NCI-H2029 (cell line): ENCODE measurements at places on chromosomes 6 and 20.
A peak's percentile ranks its signal among the peaks of the same experiment; 100 is the strongest.

DNA sequence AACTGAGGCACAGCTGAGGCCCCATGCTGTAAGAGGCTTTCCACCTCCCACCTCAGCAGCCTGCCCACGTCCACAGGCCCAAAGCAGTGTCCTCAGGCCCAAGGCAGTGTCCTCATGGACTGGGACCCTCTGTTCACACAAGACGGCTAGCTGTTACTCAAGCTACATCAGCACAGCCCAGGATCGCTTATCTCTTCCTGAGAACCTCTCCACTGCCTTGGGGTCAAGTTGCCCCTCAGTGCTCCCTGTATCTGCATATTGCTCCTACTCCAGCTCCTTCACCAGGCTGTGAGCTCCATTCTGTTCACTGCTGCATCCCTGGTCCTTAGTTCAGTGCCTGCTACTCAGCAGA is 208.8 kb upstream of the TAB2 start:
- no peak for DNase-seq

DNA sequence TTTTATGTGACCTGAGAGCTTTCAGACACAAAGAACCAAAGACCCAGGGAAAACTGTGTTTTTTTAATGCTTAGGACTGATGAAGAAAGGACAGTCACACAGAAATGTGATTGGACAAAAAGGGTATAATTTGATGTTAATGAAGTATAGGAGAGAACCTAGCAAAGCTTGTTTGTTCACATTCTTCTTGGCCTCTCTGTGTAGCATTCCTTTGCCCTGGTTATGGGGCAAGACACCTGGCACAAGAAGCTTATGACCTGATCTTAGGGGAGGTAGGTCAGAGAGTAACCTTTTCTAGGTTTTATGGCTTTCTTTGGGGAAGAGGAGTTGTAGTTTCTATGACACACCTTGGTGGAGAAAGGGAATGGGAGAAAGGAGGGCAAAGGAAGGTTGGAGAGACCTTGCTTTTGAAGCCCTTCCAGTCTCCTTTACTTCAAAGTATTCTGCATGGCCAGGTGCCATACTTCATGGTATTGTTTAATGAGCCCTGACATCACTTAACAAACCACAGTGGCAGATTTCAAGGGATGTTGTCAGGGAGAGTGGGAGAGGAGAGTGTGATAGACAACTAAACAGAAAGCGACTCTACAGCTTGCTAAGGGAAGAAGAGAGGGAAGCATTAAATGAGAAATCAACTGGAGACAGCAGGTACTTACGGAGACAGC is 701.8 kb upstream of the FLRT3 start:
- peak; percentile 56 for DNase-seq

DNA sequence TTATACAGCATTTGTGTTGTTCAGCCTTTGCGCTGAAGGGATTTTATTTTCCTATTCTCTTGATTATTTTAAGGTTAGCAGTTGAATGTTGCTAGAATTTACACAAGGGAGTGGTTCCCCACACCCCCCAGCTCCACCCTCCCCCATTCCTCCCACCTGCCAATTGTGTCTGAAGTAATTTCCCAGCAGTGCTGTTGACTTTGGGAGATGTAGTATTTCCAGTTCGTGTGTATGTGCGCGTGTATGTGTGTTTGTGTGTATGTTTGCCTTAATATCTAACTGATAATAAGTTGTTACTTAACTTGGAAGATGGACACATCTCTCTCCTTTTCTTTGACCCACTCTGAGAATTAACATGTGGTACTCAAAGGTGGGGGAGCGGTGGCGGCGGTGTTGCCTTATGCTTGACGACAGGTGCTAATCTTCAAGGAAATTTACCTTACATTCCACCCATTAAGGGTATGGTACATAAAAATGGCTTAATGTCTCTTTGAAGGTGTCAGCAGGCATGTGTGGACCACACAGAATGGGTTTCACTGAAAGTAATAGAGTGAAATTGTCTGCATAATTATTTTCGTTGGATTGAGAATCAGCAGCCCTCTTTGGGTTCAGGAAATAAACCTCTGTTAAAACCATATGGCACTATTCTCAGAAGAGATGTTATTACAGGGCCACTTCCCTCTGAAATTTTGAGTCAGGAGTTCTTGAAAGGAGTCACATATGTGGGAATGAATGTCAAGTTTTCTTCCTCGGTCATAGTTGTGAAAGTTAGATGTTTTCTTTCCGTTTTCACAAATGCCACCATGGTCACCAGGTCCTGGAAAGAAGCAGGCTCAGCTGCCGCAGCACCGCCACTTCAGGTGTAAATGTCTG is 95.6 kb upstream of the SUPT3H start:
- no peak for DNase-seq

DNA sequence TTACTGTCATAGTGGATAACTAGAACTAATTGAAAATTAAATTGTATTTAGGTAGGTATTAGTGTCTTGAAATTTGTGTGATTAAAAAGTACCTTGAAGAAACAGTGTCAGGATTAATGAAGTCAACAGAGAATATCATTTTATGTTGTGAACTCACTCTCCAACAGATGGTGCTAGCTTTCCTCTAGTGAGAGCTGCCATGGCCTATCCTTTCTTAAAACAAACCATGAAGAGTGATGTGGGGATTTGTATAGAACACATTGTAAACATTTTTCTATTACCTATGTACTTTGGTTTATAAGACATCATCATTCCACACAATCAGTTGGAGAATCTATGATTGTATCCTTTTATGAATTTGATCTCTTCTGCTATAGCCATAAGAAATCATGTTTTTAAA is 4.8 kb upstream of the SRSF12 start:
- peak; percentile 6 for DNase-seq

DNA sequence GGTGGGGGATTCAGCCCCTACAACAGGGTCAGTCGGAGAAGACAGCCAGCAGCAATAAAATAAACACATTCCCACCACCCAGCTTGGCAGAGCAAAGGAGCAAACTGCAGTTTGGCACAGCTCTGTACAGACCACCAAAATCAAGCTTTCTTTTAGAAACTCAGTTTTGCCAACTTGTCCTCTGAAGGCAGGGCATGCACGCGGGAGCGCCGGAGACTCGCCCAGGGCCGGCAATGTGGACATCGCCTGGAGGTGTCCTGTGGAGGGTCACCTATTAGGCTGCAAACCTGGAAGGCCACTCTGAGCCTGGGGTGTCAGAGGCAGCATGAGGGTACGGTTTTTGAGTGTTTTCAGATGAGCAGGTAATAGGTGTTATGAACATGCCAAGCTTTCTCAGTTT is 34.7 kb downstream of the TMEM242 start:
- no peak for DNase-seq

- no peak for DNase-seq
These were observed 96.7 kb downstream of the PHF3 start for GRCh38 chr6:63732336-63732735.

GRCh38 chr6:99611148-99611547 is 4.5 kb downstream of the PRDM13 start:
- DNase-seq = no peak

- no peak for DNase-seq
These were observed 77.6 kb upstream of the STXBP5 start for GRCh38 chr6:147126618-147127022.

- no peak for DNase-seq
These were observed 36.4 kb downstream of the RRBP1 start for GRCh38 chr20:17645546-17646208.

GRCh38 chr6:150417899-150418826 is 49.4 kb downstream of the IYD start:
- DNase-seq = peak; percentile 52

- DNase-seq = no peak
These were observed 66.7 kb upstream of the TSHZ2 start for GRCh38 chr20:52905241-52905994.

GRCh38 chr6:170205534-170206316 is 85.2 kb downstream of the DLL1 start:
- DNase-seq = no peak

DNA sequence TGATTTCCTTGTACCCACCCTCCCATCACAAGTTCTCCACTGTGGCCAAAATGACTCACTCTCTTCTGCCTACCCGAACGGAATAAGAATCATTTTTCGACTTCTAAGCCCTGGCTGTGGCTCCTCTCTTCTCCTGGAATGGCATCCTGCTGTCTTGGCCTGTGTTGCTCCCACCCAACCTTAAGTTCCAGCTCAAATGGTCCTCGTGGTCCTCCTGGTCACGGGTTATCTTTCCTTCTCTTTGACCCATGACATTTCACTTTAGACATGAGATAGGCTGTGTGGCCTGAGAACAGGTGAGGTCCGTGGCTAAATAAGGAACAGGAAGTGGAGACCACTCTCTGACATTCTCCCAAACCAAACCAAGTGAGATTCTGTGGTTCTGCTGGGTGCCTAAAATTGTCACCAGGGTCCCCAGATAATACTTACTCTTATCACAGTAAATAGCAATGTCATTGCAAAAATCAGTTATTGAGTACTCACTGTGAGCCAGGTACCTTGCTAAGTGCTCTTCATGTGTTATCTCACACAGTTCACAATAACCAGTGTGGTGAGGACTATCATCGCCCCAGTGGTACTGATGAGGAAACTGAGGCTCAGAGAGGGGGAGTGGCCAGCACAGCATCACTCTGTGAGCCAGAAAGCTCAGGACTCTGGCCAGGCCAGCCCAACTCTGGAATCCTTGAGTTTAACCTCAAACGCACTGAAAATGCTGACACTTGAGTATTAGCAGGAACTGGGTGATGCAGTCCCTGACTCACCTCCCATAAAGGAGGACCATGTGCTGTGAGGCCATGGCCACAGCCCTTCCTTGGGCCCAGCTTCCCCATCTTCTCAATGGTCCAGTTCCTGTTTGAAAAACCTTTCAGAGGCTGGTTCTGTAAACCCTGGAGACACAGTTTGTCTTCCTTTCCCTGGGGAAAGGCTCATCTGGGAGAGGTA is 74.8 kb upstream of the SIRPA start:
- DNase-seq = no peak

DNA sequence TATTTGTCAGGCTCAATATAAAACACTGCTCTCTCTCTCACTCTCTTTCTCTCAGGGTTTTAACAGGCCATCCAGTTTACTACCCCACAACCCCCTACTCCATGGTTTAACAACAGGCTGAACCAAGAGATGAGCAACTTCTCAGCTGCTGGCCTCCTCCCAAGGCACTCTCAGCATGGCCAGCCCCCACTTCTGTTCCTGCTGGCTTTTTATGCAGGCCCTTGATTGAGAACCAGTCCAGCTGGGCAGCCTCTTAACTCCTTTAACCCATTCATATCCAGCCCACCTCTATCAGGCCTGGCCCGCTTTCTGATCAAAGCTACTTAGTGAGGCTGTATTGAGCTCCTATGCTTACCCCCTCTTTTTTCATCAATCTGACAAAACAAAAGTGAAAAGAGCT is 346.8 kb upstream of the POU3F2 start:
- no peak for DNase-seq

DNA sequence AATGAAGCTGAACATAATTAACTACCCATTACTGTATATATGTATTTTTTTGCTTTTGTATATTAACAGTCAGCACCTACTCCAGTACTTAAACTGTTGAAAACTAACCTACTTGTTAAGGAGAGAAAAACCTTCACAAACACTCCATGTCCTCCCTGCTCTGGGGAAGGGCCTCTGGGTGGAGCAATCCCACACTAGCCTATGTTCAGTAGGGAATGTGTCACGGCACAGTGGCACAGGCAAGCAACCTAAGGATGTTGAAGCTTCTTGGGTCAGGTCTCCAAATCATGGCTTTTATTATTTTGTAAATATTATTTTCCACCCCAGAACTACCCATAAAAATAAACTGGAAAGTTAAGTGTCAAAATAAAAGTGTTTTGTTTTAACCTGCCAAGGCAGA is 5.3 kb downstream of the MAN1A1 start:
- no peak for DNase-seq

GRCh38 chr6:144012534-144012933 is 4.5 kb upstream of the PLAGL1 start:
- no peak for DNase-seq

GRCh38 chr6:36933102-36933501 is 21.4 kb upstream of the PI16 start:
- DNase-seq = no peak

DNA sequence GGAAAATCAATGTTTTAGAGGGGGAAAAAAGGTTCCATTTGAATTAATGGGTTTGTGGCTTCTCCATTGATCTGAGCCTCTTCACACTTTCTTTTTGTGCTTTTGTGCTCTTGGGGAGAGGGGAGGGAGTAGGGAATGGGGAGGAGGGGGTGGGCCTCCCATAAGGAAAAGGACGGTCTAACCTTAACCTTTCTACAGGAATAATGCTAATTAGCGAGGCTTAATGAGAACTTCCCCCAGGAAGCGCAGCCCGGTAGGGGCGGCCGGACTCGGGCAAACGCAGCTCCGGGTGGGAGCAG is 103.0 kb downstream of the NOL4L start:
- no peak for DNase-seq

DNA sequence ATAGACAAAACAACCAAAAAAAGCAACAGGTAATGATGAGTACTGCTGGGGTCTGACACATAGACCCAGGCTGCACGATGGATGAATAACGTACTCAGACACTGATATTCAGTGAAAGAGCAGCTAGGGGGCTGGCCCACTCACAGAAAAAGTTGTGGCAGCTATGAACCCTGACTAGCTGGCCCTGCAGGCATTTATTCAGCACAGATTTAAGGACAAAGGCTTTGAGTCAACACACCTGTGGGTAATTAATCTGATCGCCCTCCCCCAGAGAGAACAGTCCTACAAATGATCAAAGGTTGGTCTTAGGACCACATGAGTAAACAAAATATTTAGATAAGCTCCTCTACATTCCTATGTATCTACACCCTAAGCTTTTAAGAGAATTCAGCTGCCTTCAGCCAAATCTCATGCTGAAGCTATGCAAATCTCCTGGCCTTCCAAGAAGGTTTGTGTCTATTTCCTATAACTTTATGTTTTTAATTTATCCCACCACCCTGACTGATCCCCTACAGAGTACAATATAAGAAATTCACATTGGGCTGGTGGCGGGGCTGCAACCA is 81.7 kb upstream of the NXT1 start:
- no peak for DNase-seq

- DNase-seq = no peak
These were observed 88.3 kb upstream of the KCNQ5 start for GRCh38 chr6:72533606-72534005.

DNA sequence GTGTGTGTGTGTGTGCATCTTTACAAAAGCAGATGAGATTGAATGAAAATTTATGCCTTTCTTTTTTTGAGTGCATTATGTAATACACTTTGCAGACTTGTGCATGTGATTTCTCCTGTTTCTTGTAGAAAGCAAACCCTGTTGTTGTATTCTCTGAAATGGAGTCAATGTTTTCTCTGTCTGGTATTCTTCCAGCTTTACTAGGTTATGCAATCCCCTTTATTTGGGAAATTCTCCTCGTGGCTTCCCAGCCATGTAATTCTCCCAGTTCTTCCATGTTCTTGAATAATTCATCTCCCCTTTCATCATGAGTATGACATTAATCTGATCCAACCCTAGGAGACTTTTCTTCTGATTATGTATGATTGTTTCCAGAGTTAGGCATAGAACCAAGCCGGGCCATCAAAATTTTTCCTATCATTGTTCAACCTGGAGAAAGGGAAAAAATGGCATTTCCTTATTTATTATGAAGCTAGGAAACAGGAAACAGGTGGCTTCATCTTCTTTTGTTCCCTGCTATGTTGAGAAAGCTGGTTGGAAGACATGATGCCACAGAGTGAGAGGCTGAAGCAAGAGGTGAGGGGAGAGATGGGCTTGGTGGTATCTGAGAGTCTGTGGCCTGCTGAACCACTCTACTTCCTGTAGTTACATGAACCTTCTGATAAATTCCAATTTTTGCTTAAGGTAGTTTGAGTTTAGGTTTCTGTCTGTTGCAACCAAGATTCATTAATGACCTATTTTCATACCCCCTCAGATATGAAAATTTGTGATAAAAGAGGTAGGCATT is 68.8 kb downstream of the PRL start:
- DNase-seq = peak; percentile 67
